ENCODE measurements at places on chromosomes 7 and 10.

DNA sequence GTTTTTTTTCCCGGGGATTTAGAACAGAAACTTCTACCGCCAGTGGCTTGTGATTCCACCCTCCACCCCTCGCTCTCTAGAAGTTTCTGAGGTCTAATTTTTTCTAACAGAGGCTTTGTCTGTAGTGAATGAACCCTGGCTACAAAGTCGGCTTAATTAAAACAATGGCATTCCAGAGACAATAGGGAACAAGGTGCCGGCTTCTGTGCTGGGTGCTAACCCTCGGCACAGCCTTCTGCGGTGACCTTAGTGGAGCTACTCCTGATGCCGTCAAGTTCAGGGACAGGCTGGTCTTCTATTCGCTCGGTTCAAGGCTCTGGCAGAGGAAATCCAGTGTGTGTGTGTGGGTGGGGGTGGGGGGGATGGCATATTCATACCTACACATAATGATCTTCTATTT lies 32.1 kb upstream of the ENO4 start:
- no peak for DNase-seq

- no peak for DNase-seq
Measured at GRCh38 chr7:80324032-80324431, 187.8 kb downstream of the GNAT3 start.

GRCh38 chr10:5252177-5253037 lies 55.8 kb downstream of the AKR1C4 start:
- DNase-seq, result no peak

- DNase-seq, result no peak
Measured at GRCh38 chr7:158495786-158496185, 91.8 kb downstream of the PTPRN2 start.

GRCh38 chr10:122154031-122154544 lies 117.0 kb upstream of the BTBD16 start:
- DNase-seq, result no peak

GRCh38 chr10:48913674-48914073 lies 26.0 kb downstream of the LRRC18 start:
- no peak for DNase-seq

DNA sequence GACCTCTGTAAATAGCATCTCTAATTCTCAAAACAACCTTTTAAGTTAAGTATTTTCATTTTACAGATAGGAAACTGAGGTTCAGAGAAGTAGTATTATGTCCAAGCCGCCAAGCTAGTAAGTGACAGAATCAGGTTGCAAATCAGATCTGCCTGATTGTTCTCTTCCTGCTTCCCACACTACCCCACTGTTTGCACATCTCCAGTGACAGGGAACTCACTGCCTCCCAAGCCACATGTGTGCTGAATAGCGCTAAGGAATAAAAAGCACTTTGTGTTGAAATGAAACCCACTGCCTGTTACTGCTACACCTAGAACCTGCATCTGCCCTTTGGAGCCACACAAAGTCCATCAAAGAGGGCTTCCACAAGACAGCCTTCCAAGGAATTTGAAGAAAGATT lies 45.1 kb upstream of the WDR11 start:
- DNase-seq, result no peak

DNA sequence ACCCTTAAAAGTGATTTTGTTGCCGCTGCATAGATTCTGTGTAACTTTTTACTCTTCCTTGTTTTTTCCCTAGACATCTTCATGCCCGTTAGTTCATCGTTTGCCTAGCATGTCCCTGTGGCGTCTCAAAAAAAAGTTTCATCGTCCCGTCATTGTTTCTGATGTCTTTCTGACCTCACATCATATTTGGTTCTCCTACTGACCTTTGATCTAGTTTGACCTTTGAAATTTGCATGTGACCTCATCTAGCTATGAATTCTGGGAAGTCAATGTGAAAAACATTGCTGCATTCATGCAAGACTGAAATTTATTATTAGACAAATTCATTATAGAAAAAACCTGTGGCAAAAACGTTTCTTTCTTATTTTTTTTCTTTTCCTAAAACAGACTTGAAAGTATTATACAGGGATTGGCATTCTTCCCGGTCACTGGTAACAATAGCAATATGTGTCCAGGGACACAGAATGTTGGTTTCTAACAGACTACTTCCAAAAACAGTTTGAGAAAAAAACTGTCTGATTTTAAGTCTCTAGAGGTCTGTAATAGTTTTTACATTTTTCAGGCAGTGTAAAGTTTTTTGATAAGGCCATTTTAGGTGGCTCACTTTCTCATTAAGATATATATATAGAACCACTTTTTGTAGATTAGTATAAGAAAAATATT lies 280.9 kb downstream of the USP6NL start:
- DNase-seq, result no peak

DNA sequence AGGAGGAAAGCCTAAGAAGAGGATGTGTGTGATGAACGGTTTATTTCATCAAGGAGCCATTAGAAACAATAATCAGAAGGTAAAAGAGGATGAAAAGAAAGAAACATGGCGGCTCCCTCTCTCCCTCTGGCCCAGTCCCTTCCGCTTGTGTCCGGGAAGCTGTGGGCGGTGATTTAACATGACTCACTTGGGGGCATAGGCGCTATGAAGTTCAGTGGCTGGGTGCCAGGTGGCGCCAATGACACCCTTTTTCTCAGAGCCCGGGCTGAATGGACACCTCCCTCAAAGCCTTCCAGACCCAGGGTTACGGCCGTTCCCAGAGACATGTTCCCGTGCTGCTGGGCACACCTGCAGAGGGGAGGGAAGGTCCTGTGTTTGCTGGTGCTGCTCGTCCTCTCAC lies 244.0 kb downstream of the SKAP2 start:
- DNase-seq, result no peak

- DNase-seq, result no peak
Measured at GRCh38 chr10:8049045-8049864, 5.2 kb upstream of the GATA3 start.

DNA sequence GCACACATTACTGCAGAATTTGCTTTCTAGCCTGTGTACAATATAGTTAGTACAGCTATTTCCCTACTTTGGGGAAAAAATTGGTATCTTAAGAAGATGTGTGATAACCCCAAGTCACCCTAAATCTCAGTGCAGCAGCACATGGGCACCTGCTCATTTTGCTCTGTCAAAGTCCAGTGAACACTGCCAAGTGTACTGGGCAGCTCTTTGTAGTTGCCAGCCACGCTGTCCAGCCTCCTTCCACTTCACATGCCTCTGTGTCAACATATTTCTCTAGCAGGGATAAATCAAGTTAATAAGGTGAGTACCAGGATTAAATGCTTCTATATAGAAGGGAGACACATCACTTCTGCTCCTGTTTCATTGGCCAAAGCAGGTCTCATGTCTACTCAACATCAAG lies 87.1 kb upstream of the CDC14C start:
- DNase-seq, result no peak

- no peak for DNase-seq
Measured at GRCh38 chr7:83541187-83541960, 107.6 kb downstream of the SEMA3E start.

- no peak for DNase-seq
Measured at GRCh38 chr7:135156290-135156689, 8.4 kb downstream of the TMEM140 start.
